GM04503 (cell line): ENCODE measurements at places on chromosomes 3 and 15.

- DNase-seq: no peak
Measured at GRCh38 chr3:172648747-172649146, 62.1 kb downstream of the NCEH1 start.

DNA sequence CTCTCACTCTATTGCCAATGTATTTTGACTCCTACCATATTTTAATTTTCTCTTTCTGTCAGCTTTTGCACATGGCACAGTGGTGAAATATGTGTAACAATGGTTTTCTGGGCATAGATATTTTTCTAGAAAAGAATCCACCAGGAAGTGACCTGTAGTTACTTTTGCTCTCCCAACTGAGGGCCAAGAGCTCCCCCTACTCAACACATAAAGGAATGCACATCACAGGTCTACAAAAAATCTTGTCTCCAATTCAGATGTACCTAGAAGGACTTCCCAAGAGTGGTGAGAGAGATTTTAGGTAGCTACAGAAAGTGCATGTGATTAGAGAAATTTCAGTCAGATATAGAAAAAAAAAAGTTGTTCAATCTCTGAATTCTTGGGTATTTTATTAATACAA is 15.6 kb downstream of the CPA3 start:
- DNase-seq: no peak

- no peak for DNase-seq
Measured at GRCh38 chr15:73994912-73995622, 551 bp downstream of the PML start.

DNA sequence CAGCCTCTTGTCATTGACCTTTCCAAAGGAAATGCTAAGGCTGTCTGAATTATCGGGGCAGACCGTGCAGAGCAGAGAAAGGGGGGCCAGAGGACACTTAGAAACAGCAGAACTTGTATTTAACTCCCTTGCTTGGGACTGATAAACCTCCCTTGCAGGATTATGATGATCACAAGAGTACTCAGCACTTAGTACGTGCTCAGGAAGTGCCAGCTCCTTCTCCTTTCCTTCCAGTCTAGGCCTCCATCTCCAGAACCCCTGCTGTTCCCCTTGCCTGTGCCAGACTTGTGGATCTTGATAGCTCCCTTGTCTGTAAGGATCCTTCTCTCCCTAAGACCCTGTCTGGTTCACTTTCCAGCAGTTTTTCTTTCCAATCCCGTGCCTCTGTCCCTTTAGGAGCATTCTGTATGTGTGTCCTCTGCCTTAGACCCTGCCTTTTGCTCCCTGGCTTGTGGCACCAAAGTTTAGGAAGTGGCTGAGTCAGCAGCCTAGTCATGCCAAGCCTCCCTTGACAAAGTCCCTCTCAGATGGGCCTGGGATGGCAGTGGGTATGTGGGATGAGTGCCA is 747 bp downstream of the SORD start:
- no peak for DNase-seq

- DNase-seq: peak; percentile 21
Measured at GRCh38 chr3:17638356-17638755, 104.1 kb downstream of the TBC1D5 start.

- DNase-seq: peak; percentile 59
Measured at GRCh38 chr3:43794776-43795175, 104.0 kb downstream of the ABHD5 start.

GRCh38 chr15:56681113-56681512 is 52.2 kb downstream of the ZNF280D start:
- no peak for DNase-seq
